ENCODE measurements at places on chromosomes 3 and 15.

- DNase-seq: no peak
Observed at GRCh38 chr3:40754994-40755393, 230.2 kb downstream of the ZNF621 start.

GRCh38 chr15:64009798-64010261, 36.5 kb downstream of the DAPK2 start:
- no peak for DNase-seq

DNA sequence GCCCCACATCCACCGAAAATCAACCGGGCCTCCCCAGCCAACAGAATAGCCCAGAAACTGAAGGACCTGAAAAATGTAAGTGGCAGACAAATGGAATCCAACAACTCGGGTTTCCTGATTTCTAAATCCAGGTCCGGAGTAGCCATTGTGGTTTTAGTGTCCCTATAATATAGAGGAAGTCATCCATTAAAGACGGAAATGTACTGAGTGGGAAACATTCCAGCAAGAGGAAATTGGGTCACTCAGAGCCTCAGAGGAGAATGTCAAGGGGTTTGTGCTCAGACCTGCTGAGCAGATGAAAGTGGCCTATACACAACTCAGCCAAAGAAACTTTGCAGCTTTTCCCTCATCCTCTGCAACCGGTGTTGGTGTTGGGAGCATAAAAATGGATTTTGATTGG, 366.7 kb downstream of the ERC2 start:
- no peak for DNase-seq

DNA sequence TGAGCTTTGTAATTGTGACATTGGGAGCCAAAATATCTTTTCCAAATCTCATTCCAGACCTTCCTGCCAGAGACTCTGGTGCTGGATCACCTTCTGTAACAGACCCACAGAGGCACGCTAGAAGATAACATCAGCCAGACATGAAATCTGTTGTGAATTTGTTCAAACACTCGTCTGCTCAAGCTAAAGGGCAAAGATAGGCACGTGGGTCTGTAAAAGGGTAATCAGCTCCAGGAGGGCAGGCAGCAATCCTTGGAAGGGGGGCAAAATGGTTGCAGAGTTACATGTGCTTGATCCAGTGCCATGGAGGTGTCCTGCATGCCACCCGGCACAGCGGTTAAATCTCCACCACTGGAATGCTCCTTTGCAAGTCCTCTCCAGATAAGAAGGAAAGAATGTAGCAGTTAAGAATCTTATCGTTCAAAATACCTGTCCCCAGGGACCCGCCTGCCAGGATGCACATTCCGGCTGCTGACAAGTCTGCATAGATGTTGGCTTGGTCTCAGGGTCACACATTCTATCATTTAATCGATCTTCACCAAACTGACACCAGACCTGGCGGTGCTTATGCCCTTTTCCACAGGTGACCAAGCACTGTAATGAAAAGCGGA, 74.8 kb downstream of the ADAMTS9 start:
- DNase-seq: no peak

GRCh38 chr3:173467501-173467900, 70.0 kb downstream of the NLGN1 start:
- DNase-seq: no peak

DNA sequence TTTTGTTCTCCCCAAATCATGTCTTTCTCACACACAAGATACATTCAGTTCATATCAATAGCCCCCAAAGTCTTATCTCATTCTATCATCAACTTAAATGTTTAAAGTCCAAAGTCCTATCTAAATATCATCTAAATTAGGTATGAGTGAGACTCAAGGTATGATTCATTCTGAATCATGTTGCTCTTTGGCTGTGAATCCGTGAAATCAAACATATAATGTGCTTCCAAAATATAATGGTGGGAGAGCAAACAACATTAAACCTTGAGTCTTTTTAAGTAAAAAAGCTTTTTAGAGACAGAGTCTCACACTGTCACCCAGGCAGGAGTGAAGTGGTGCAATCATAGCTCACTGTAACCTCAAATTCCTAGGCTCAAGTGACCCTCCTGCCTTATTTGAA, 139.1 kb downstream of the SAMMSON start:
- no peak for DNase-seq

DNA sequence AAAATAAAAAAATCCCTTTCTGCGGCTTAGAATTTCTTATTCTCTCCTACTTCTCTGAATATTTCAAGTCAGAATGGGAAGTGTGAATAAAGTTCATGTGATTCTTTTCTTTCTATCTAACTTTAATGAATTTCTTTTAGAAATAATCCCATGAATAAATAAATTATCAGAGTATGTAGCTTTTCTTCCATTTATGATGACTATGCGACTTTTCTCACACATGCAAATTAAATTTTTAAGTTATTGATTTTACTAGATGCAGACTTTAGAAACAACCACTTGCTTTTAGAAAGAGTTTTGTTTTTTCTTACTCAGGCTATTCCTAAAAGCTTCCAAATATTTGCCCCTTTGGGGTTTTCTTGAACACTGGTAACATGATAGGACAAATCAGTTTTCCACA, 477.7 kb upstream of the AGTR1 start:
- no peak for DNase-seq

DNA sequence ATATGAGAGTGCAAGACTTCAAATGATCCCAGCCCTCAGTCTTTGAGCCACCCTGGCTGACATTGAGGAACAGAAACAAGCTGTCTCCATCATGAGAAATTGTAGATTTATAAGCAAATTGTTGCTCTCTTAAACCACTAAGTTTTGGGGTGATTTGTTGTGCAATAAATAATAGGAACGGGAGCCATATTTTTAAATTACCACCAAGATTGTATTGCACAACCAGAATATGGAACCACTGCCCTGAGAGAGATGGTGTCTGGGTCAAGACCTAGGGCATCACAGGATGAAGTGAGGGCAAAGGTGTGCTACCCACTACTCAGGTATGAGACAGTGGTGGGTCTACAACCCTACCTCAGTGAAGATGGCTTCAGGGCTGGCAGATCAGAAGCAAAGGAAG, 2.3 kb upstream of the CFAP92 start:
- DNase-seq: no peak

DNA sequence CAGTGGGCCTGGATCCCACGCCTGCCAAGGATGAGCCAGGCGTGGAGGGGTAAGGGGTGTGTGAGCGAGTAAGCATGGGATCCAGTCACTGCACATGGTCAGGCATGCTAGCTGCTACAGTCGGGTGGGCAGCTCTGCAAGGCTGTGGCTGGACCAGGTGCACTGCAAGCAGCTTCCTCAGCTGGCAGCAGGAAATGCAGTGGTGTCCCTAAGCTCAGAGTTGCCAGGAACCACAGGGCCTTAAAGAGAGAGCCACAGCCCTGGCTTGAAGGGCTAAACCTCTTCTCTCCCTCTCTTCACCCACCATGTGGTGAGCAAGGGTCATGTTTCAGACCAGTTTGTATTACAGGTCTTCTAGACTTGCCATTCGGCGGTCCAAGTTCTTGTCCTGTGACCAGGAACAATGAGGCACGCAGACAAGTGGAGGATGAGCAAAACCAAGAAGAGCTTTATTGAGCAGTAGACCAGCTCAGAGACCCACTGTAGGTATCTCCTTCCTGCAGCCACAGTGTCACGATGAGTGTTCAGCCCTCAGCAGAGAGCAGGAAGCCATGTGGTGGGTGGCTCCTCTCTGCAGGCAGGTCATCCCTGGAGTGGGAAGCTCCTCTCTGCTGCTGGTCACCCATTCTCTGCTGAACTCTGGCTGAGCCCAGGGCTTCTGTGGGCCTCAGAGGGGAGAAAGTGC, 511.9 kb downstream of the PYDC2 start:
- no peak for DNase-seq

DNA sequence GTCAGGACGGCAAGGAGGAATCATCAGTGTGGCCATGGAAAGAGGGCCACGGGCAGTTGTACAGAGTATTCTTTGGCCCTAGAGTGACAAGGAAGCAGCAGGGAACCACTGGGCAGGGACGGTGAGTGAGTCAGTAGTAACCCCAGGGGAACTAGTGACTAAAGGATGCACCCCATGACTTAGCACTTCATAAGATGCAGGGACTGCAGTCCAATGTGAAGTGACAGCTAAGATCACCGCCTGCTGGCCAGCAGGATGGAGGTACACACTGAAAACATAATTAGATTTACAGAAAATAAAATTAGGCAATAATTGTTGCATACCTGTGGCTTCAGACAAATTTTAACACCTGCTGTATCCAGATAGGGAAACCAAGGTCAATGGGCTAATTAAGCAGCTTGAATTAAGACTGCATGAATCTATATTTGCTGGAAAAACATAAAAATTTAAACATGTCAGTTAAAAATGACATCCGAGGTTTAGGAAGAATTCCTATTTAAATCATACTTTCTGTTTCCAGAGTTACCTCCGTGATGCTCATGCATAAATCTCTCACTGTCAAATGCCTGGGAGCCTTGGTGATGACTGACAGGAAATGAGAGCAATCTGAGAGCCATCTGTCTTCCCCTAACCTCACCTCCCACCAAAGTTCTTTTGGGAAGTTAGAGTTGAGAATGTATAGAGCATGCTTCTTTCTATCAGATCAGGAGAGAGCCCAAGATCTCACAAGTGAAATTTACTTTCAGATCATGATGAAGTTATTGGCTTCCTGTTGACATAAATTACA, 56.5 kb downstream of the DCLK3 start:
- no peak for DNase-seq

GRCh38 chr3:77690284-77690845, 650.5 kb downstream of the ROBO2 start:
- DNase-seq: no peak

GRCh38 chr15:27342991-27343390, 372.0 kb downstream of the GABRG3 start:
- DNase-seq: no peak

DNA sequence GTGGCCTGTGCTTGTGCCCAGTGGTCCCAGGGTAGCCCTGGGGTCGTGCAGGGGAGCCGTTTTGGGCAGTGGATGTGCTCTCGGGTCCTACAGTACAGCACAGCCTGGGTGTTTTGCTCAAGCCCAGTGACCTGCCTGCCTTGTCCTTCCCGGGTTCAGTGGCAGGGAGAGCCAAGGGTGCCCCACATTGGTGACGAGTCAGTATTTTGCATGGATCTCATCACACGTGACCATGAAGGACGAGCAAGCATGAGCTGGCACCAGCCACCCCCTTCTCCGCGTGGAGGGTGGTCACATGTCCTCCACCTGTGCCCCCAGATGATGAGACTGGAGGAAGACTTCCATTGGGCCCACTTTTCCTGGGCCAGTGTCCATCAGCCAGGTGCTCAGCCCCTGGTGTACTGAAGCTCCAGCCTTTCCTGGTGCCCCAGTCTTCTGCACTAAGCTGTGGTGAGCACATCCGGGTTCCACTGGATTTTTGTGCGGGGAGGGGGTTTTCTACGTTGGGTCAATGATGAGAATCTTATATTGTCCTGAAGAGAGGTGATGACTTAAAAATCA, 197.5 kb downstream of the UBE3A start:
- DNase-seq: no peak

- no peak for DNase-seq
Observed at GRCh38 chr15:76439542-76439941, 103.0 kb downstream of the ISL2 start.

GRCh38 chr15:40253167-40253790, 14.4 kb downstream of the PAK6 start:
- DNase-seq: no peak

GRCh38 chr15:86615411-86615810, 535.7 kb downstream of the AGBL1 start:
- no peak for DNase-seq

- no peak for DNase-seq
Observed at GRCh38 chr3:36733162-36733696, 31.1 kb downstream of the DCLK3 start.

GRCh38 chr15:68217341-68217740, 12.2 kb downstream of the CLN6 start:
- DNase-seq: no peak

DNA sequence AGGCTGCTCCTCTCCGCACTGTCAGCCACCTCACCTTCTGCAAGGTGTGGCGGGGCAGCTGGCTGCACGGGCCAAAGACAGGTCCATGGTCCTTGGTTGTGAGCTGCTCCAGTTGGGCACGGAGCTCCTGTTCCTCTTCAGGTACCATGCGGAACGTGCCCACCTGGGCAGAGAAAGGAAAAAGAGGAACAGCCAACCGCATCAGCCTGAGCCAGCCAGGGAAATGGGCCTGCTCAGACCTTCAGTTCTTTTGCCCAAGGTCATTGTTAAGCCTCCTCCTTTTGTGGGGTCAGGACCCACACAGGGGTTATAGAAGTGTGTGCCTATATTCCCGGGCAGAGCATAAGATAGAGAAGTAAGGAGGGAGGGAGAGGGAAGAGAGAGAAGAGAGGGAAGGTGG, 2.8 kb downstream of the RLBP1 start:
- no peak for DNase-seq

DNA sequence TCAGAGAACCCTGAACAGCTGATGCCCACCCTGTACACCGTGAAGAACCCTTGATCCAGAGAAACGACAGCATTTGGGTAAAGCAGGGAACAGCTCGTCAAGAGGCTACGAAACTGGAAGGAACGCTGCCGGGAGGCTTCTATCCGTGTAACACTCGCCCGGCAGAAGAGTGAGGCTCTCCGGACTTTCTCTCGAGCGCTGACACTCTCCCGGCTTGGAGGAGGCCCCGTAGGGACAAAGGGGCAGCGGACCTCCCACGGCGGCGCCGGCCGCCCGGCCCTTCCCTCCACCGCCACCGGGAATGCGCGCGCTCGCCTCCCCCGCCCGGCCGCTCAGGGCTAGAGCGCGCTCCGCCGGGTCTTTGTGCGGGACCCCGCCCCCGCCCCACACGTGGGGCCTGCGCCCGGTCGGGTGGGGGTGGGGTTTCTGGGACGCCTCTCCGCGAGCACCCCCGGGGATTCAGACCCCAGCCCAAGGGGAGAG, 1.7 kb downstream of the HYAL2 start:
- DNase-seq: peak; percentile 89

DNA sequence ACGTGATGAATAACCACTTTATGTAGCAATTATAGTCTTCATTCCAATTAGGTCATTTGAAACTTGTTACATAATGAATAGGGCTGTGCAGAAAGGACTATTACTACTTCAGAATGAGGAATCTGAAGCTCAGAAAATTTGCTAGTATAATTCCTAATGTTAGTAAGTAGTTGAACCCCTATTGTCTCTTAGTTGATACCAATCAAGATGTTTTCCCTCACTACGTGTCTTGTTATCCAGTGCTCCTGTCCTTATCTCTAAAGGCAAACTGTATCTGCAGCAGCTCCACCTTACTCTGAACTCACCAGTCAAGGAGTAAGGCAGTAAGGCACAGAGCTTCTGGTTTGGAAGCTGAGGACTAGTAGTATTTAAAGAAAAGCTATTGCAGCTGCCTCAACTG, 32.0 kb downstream of the RAB11A start:
- DNase-seq: no peak

DNA sequence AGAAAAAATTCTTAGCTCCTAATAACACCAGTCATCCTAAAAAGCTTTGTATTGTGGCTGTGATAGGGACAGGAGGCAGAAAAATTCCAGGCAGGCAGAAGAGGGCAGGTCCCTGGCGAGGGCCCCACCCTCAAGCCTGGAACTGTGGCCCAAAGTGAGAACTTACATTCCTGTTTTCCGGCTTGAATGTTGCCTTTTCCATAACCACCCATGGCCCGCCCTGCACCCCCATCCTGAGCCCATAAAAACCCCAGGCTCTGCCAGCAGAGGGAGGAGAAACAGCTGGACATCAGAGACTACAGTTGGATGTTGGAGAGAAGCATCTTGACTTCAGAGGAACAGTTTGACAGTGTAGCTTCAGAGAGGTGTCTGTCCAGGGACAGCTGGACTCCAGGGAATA, 37.3 kb downstream of the SLCO2A1 start:
- no peak for DNase-seq

- DNase-seq: no peak
Observed at GRCh38 chr15:26083896-26084295, 220.8 kb upstream of the ATP10A start.

- DNase-seq: no peak
Observed at GRCh38 chr3:123635217-123635616, 50.4 kb upstream of the HACD2 start.

GRCh38 chr3:106740116-106740515, 637.1 kb upstream of the CCDC54 start:
- DNase-seq: no peak

All from muscle of back (tissue), 13 donors.